ENCODE measurements at places on chromosomes 5 and 9.
A peak's percentile ranks its signal among the peaks of the same experiment; 100 is the strongest.

DNA sequence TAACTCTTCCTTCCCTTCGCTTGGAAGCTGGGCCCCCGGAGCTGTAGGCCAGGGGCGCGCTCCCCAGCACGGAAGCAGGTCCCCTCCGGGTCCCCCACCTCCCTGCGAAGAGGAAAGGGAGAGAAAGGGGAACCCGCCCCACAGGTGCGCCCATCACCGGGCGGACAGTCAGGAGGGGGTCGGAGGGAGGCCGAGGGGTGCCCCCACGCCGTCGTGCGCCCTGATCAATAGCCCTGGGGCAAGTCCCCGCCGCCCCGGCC, 793 bp downstream of the AGPAT2 start:
- no peak for DNase-seq

- DNase-seq, result no peak
Observed at GRCh38 chr5:29516224-29516623, 1677.3 kb upstream of the CDH6 start.

GRCh38 chr9:15403155-15403554, 19.5 kb upstream of the SNAPC3 start:
- DNase-seq, result no peak

- DNase-seq, result no peak
Observed at GRCh38 chr5:143200781-143201398, 202.6 kb downstream of the NR3C1 start.

DNA sequence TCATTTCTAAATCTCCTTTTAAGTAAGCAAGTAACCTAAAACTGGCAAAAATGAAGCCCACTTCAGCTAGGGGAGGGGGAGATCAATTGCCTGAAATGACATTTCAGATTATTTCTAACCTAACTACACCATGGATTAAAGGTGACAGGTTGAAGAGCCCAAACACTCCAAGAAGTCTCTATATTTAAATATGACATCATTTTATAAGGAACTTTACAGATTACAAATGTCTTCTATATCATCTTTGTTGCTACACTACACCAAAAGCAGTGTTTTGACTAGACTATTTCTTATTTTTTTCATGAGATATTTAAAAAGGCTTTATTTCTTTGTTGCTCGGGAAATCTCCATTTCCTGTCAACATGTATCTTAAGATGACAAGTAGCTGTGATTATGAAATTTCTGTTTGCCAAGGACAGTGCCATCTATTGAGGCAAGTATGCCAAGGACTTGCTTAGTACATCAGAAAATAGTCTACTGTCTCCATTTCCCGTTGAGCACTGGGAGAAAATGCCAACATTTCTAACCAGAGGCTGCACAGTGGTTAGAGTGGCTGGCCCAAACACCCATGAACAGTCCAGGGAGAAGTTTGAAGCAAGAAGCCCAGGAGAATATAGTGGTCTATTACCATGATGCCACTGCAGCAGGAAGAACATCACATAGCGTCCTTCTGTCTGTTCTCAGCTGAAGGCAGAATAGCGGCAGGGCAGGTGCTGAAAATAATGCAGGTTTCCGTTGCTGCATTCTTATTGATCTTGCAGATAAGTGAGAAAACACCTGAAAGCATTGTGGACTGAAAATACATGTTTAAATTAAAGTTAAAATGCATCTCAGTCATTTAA, 93.4 kb upstream of the ITGA2 start:
- no peak for DNase-seq

DNA sequence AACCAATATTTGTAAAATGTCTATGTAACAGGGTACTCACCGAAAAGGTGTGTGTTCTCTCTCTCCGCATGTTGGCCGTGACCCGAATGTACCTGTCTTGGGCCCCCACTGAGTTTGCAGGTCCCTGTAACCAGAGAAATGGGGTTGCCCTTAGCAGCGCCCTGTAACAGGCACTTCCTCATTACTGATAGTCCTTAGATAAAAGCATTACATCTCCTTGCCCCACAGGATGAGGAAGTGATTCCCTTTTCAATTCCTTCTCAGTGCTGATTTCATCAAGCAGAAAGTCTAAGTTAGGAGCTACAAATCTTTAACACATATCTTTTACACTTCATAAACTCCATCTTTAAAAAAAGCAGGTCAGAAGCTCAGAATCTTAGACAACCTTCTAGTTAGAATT, 15.2 kb upstream of the HMHB1 start:
- no peak for DNase-seq

GRCh38 chr5:45521067-45521466, 175.1 kb downstream of the HCN1 start:
- DNase-seq, result no peak

- DNase-seq, result no peak
Observed at GRCh38 chr5:73674669-73675004, 48.6 kb downstream of the ARHGEF28 start.

GRCh38 chr5:177500685-177501522, 3.5 kb upstream of the PDLIM7 start:
- DNase-seq, result peak; percentile 73

DNA sequence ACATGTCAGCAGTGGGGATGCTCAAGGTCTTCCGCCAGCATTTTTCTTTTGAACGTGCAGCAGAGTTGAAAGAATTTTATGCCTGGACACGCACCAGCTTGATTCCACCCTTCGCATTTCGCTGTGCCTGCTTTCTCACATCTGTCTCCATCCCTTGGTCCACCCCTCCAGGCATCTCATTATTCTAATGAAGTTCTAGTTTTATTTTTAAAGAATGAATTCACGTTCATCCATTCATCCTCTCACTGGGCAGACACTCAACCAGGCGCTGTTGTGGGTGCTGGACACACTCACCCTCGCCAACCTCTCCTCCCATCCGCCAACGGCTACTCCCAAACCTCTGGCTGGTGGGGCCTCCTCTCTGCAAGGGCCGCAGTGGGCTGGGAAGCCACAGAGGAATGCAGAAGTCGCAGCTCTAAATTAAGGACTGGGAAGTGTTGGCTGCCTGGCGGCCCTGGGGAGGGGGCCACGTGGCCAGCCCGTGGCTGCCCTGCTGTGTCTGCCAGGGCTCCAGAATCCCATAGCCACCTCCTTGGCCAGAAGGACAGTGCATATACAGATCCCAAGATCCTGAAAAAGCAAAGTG, 6.7 kb downstream of the SUSD3 start:
- no peak for DNase-seq

DNA sequence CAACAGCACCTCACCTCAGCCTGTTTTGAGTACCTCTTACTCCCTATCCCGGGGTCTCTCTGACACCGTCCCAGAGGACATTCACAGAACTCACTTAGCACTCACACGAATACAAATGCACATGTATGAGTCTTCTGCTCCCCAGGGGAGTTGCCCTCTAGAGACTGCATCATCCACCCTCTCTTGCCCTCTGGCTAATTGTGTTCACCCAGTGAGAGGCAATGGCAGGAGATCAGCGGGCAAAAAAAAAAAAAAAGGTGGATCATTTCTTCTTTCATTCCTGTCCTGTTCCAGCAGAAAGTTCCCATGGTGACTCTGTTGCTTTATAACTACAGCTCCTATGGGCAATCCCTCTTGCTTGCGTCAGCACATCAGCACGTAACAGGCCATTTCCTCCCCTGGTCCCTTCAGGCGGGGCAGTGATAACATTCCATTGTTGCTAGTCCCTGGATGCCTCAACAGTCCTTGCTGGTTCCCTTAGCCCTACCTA, 23.5 kb upstream of the SNX2 start:
- no peak for DNase-seq

- no peak for DNase-seq
Observed at GRCh38 chr9:92962303-92962649, 15.0 kb downstream of the FGD3 start.

DNA sequence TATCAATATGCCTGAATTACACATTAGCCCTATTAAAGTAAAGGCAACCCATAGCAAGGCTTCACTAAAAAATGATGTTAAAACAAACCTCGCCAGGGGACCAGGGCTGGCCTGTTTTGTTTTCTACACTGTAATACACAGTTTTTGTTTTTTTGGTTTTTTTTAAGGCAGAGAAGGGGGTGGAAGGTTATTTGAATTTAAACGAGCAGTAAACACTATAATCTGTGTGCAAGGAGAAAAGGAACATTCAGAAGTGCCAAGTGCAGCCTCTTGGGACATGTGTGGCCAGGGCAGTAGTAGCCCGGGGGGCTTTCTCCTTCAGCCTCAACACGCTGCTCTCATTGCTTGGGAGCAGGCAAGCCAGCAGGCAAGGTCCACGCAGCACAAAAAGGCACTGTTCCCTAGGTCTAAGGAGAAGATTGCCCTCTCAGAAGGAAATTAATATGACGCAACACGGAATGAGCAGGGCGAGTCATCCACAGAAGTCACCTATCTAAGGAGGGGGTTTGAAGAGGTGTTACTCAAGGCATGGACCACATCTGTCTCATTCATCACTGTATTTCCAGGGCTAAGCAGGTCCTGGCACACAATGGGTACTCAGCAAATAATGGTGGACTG, 16.2 kb downstream of the SIL1 start:
- no peak for DNase-seq

GRCh38 chr5:74903165-74903787, 37.1 kb upstream of the FAM169A start:
- DNase-seq, result no peak

DNA sequence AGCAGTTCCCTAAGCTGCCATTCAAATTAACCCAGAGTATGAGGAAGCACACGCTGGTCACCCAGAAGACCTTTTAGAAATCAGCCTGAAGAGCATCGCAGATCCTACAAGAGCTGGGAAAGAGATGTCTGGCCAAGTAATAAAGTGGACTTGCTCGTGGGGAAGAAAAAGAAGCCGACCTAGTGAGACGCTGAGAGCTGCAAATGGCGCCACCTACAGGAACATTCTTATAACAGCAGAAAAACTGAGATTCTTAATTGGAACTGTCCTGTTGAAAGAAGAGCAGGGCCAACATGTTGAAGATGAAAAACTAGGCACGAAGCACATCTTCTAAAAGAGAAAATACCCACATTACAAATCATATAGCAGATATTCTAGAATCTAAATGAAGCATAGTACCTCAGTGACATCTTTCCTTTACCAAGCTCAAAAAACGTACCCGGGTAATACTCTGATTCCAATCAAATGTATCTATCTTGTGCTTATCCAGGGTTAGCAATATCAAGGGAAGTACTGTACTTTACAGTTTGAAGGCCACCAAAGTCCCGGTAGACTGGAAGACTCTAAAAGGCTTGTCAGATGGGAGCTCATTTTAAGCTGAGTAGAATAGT, 3.9 kb upstream of the GNAQ start:
- DNase-seq, result no peak

- no peak for DNase-seq
Observed at GRCh38 chr9:83538890-83539238, 663 bp upstream of the FRMD3 start.

DNA sequence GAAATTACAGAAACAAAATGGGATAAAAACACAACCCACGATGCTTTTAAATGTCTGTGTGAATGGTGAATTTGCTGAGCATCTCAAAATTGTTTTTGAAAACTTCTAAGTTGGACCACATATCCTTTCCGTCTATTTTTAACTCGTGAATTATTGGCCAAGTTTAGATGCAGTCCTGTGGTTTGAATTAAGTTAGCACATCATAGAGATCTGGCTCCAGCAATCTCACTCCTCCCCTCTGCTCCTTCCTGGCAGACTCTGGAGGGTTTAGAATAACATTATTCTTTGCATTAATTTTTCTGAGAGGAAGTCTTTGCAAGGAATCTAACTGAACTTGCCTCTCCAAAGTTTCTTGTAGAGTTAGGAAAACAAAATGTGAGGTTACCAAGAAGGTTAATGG, 14.5 kb upstream of the ANKRD55 start:
- no peak for DNase-seq

DNA sequence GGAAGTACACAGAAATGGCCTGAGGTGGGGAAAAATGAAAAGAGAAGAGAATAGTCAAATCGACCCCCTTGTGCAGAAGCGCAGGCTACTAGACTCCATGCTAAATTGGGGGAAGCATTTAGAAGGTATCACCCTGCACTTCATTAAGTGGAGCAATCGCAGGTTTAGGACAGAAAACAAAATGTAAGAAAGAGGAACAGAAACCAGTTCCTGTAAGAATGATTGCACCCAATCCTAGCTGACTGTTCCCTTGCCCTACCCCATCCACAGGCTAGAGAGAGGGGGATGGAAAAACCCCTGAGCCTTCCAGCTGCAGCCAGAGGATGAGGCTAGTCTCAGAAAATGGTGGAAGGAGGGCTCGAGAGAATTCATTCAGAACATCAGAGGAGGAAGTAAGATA, 23.9 kb upstream of the PPP1R2B start:
- no peak for DNase-seq

DNA sequence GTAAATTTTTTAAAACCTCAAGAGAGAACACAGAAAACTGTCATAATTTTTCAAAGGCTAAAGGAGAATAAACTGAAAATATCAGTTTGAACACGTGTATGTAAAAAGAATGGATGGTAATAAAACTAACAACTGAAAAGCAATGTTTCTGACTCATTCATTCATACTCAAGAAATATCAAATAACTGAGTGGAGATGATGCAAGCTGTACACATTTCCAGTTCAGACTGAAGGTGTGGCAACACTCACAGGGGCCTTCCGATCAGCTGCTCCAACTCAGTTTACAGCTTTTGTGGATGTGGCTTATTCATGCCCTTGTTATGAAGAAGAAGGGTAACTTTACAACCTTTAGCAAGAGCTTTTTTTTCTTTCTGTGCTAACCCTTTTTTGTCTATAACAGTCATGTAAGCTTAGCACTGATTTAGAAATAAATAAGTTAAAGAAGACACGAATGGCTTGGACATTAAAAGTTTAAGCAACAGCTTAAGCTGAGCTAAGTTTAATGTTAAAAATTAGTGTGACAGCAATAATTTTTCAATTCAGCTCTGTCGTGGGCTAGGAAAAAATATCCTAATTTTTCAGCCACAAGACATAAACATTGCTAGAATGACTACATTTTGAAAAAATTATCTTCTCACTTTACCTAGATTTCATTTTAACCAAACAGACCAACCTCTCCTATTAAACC, 453.5 kb downstream of the RAB3C start:
- no peak for DNase-seq

- DNase-seq, result no peak
Observed at GRCh38 chr9:98234245-98234825, 21.1 kb downstream of the TBC1D2 start.

DNA sequence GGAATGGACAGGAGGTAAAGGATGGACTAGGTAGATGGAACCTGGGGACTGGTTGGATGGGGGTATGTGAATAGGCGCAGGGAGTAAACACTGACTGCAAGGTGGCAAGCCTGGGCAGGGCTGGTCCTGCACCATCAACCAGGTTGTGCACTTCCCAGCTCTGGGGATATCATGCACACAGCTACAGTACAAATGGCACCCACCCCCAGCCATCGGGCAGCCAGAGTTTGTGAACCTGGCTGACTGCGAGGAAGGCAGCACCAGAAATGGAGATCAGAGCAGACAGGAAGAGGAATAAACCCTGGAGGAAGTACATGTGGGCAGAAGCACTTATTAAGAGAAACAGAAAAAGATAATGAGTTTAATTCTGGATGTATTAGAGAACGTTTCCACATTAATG, 229.1 kb downstream of the ESM1 start:
- DNase-seq, result no peak

GRCh38 chr5:172466062-172466461, 11.7 kb upstream of the SH3PXD2B start:
- DNase-seq, result no peak
